Testis (tissue), 5 donors: ENCODE measurements at places on chromosomes 2 and 18. TPM values are rescaled to one million over a fixed set of nuclear protein-coding genes. Genes with fewer than 3 reads are reported as not detected.

Gene UGT1A9
- not detected for total RNA-seq

Gene PLEKHH2
- total RNA-seq, result 45.3 TPM

Gene GCA
- total RNA-seq, result 26.1 TPM

Gene UNC50
- total RNA-seq, result 60.8 TPM

Gene FAM161A
- 24.7 TPM for total RNA-seq

Gene CYP26B1
- 86.2 TPM for total RNA-seq

Gene MFSD6
- total RNA-seq, result 47.3 TPM

Gene PTPRM
- total RNA-seq, result 94.6 TPM

Gene MOGAT1
- not detected for total RNA-seq

Gene C1D
- 27.0 TPM for total RNA-seq

Gene SLC9A4
- 0.31 TPM for total RNA-seq

Gene CTLA4
- 0.87 TPM for total RNA-seq

Gene FBXO15
- 20.8 TPM for total RNA-seq

Gene LRATD1
- total RNA-seq, result 133 TPM

Gene MTHFD2
- total RNA-seq, result 19.0 TPM

Gene SP5
- total RNA-seq, result 3.5 TPM

- no peak for DNase-seq
Observed at GRCh38 chr2:33221046-33221784, 255.2 kb upstream of the RASGRP3 start.

GRCh38 chr18:61199171-61199848 lies 133.9 kb upstream of the CDH20 start:
- no peak for DNase-seq

- no peak for DNase-seq
Observed at GRCh38 chr18:26473672-26474071, 74.7 kb downstream of the KCTD1 start.

DNA sequence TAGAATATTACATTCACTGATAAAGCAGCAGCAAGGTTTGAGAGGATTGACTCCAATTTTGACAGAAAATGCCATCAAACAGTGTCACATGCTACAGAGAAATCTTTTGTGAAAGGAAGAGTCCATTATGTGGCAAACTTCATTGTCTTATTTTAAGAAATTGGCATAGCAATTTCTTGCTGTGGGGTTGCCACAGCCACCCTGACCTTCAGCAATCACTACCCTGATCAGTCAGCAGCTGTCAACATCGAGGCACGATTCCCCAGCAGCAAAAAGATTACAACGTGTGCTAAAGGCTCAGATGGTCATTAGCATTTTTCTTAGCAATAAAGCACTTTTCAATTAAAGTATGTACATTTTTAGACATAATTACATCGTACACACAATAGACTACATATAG lies 74.7 kb downstream of the PRKCE start:
- DNase-seq, result no peak

- DNase-seq, result no peak
Observed at GRCh38 chr2:212034841-212035585, 503.6 kb downstream of the ERBB4 start.

GRCh38 chr2:26848336-26849055 lies 564 bp downstream of the DPYSL5 start:
- no peak for DNase-seq

- DNase-seq, result peak; percentile 17
Observed at GRCh38 chr2:94622113-94622618, 249.1 kb upstream of the TEKT4 start.

- no peak for DNase-seq
Observed at GRCh38 chr18:515156-515815, 14.8 kb upstream of the COLEC12 start.

GRCh38 chr2:176789751-176790150 lies 422.8 kb upstream of the HNRNPA3 start:
- no peak for DNase-seq

- no peak for DNase-seq
Observed at GRCh38 chr2:67851016-67851415, 211.8 kb downstream of the C1D start.

GRCh38 chr2:221025398-221025797 lies 546.7 kb downstream of the EPHA4 start:
- DNase-seq, result no peak

- DNase-seq, result no peak
Observed at GRCh38 chr2:138193416-138194213, 229.3 kb downstream of the HNMT start.

DNA sequence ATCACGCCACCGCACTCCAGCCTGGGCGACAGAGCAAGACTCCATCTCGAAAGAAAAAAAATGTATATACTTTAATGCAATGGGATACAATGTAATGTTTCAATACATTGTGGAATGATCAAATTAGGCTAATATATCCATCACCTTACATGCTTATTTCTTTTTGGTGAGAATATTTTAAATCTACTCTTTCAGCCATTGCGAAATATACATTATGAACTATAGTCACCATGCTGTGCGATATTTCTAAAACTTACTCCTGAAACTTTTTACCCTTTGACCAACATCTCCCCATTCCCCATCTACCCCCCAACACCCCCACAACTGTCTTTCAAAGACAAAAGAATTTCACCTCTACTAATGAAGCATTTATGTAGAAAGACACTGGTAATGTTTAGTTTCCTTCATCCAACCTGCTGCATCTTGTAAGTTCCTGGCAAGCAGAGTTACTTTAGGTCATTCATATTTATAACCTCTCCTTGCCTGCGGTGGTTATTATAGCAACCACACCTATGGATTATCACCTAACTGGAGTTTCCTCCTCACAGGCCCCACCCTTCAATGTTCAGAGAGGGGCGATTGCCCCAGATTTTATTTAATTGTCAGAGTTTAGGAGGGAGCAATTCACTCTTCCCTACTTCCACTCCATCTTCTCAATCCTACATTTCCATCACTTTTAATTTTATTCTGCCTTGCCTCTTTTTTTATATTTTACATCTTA lies 1.2 kb upstream of the ME2 start:
- no peak for DNase-seq

GRCh38 chr18:24031916-24032315 lies 17.4 kb downstream of the TTC39C start:
- peak; percentile 52 for DNase-seq

DNA sequence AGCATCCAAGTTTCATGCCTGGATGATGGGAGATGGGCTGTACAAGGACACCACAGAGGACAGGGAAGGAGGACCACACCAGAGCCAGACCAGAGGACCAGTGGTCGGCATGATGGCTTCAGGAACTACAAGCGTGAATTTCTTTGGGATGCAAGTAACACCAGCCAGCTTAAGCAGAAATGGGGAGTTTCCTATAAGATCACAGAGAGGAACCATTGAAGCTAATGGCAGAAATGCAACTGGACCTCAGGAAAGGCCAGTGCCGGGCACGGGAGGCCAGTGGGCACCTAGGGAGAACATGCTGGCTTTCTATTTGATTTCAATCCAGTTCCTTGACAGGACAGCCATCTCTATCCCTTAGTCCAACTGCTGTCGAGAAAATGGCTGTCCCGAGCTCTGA lies 145.4 kb downstream of the SH3BP4 start:
- no peak for DNase-seq

- DNase-seq, result no peak
Observed at GRCh38 chr2:229412686-229413085, 141.6 kb upstream of the PID1 start.

DNA sequence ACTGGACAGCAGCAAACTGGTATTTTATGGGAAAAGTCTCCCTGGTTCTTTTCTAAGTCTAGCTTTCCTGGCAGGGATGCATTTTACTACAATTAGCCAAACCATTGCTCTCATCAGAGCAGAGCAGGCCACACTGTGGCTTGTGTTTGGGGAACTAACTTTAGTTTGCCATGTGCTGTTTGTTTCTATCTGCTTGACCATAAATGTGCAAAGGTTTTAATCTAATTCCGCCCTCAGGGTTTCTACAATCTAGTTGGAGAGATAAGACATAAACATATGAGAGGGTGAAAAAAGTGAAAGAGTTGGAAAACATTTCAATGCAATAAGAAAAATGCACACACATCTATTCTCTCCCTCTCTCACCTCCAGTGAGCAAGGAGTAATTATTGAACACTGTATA lies 86.9 kb upstream of the MAPK4 start:
- no peak for DNase-seq

- no peak for DNase-seq
Observed at GRCh38 chr2:144479138-144479537, 40.8 kb downstream of the ZEB2 start.

DNA sequence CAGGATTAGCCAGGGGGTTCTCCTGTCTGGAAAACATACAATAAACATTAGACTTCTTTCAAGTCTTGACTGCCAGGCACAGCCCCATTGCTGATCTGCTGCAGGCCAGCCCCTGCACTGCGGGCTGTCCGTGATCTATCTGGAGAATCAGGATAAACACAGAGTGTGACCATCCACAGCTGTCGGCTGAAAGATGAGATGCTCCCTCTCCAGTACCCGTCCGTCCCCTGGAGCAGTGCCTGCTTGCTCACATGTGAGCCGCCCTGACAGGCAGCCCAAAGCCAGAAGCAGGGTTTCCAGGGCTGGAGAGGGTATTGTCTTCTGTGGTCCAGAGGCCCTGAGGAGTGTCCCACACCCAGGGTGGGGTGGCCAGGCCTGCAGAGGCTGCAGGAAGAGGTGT lies 46.1 kb upstream of the FOSL2 start:
- DNase-seq, result no peak

DNA sequence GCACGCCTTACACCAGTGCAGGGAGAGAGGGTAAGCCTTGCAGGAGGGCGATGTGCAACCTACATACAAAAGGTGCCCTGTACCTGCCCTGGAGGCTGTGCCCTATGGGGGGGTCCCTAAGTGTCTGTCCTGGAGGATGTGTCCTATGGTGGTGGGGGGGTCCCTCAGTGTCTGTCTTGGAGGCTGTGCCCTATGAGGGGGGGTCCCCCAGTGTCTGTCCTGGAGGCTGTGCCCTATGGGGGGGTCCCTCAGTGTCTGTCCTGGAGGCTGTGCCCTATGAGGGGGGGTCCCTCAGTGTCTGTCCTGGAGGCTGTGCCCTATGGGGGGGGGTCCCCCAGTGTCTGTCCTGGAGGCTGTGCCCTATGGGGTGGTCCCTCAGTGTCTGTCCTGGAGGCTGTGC lies 216.6 kb downstream of the HDAC4 start:
- DNase-seq, result no peak

DNA sequence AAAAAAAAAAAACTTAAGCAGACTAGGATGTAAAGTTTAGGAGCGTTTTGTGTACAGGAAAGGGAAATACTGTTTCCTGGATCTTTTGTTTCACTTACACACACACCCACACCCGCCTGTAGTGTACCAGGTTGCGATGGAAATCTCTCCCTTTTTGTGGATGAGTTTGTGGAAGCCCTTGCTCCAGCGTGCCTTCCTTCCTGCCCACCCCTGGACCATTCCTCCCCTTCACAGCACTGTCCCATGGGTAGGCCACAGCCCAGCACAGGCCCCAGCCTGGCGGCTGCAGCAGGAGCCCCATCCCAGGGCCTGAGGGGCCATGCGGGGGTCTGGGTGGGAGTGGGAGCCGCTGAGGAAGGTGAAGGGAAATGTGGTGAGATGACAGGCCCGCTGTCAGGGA lies 15.1 kb downstream of the MALL start:
- no peak for DNase-seq

GRCh38 chr2:200670313-200670712 lies 84.5 kb downstream of the AOX1 start:
- no peak for DNase-seq
